ENCODE measurements at places on chromosomes 7 and 10.

- peak; percentile 19 for DNase-seq
Measured at GRCh38 chr7:159197066-159197975, 52.7 kb upstream of the VIPR2 start.

GRCh38 chr10:60162631-60163030 lies 227.0 kb downstream of the ANK3 start:
- no peak for DNase-seq

DNA sequence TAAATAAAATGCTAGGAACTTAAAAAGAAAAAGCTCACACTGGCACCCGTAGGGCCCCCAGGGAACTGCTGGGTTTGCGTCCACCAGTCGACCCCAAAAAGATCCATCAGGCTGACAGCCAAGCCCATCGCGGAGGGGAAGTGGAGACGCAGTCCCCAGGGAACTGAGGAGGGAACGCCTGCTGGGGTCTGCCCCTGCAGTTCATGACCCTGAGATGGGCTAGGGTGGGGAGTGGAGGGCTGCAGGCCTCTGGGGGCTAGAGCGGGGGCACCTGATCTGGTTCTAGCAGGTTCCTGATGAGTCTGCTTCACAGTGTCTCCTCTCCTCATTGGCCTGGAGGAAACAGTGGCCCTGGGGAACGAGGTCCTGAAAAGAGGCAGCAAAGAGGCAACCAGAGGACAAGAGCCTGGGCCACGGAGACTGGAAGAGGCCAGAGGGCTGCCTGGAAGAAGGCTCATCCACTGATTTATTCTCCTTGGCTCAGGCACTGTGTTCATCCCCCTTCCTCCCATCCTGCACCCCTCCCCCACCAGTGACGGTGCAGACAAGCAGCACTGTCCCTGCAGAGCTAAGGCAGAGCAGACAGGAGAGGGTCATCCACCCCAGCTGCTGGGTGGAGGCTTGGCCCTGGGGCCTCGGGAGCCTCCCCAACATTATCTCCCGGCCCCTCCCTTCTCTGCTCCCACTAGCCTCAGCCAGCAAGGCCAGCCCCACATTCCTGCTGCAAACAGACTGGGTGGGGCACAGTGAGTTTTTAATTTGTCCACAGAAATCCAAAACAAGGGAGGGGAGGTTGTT lies 24.7 kb upstream of the HSPA12A start:
- DNase-seq = no peak

DNA sequence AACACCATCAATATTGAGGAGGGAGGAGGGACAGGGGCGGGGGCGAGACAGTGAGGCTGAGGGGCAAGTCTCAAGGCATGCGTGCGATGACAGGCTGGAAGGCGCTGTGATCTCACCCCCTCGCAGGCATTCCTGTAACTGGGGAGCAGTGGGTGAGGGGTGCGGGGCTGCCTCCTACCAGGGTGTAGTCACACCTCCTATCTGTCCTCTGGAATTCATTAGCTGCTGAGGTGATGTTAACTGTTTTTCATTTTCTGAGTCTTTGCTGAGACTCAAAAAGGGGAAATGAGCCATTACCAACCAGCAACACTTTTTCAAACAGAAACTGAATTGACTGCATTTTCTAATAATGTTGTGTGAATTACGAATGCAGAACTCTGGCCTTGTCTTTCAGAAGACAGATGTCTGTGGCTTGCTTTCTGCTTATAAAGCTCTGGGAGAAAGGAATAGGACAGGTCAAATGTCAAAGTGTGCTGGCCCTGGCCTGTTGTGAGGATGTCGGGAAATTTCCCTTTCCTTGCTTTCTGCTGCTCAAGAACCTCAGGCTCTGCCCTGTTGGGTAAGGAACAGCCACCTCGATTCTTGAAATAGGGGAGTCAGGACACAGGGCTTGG lies 23.7 kb upstream of the CDH23 start:
- no peak for DNase-seq

- DNase-seq = peak; percentile 39
Measured at GRCh38 chr10:113735913-113736312, 15.6 kb upstream of the PLEKHS1 start.

- DNase-seq = peak; percentile 48
Measured at GRCh38 chr10:80158598-80159127, 26.1 kb downstream of the PLAC9 start.

DNA sequence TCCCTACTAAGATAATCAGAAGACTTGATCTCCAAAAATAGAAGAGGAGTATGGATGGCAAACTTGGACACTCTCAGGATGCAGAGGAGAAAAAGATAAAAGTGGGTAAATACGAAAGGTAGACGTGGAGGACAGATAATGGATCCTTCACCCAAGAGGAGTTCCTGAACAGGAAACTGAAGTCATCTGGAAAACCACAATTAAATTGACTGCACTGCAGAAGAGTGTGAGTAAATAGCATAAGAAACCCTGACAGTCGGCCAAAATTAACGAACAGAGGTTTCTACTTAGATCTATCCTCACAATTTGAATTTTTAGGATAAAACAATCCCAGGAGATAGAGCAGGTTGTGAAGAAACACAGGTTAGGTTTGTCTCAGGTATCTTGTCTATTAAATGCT lies 70.5 kb downstream of the SDK1 start:
- DNase-seq = peak; percentile 68

- no peak for DNase-seq
Measured at GRCh38 chr7:69961436-69961835, 363.2 kb downstream of the AUTS2 start.

- no peak for DNase-seq
Measured at GRCh38 chr7:97418312-97418711, 300.8 kb downstream of the SDHAF3 start.

- no peak for DNase-seq
Measured at GRCh38 chr10:5553400-5554170, 28.8 kb downstream of the CALML3 start.

DNA sequence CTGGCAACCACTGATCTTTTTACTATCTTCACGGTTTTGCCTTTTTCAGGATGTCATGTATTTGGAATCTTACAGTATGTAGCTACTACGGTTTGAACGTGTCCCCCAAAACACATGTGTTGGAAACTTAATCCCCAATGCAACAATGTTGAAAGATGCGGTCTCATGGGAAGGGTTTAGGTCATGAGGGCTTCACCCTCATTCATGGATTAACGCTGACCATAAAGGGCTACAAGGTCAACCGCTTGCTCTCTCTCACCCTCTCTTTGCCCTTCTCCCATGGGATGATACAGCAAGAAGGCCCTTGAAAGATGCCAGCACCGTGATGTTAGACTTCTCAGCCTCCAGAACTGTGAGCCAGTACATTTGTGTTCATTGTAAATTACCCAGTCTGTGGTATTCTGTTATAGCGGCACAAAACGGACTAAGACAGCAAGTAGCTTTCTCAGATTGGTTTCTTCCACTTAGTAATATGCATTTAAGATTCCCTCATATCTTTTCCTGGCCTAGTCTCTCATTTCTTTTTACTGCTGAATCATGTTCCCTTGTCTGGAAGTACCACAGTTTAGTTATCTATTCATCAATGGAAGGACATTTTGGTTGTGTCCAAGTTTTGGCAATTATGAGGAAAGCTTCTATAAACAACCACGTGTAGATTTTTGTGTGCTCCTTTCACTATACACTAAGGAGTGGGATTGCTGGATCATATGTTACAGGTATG lies 3.0 kb upstream of the CRYGN start:
- DNase-seq = no peak

GRCh38 chr10:129840196-129840590 lies 123.9 kb downstream of the EBF3 start:
- DNase-seq = no peak

DNA sequence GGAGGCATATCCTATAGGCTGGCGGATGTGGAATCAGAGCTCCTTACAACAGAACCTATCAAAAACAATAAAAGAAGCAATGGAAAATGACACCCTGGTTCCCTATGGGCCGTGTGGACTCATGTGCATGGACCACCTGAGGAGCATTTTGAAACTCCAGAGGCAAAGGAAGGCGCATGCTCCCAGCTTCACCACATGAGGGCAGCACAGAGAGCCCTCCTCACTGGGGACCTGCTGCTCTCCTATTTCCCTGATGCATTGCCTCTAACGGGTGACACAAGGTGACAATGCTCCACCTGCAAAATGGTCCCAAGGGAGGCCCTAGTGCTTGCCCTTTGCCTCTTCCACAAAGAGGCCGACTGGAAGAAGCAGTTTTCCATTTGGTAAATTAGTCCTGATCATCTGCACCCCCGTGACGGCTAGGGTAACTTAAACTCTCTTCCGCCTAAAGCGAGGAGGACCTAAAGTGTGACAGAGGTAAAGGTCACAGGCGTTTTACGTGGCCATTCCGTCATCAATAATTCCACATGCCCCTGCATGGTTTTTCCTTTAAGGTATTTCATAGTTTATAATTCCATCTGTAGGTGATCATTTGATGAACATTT lies 67.7 kb downstream of the GPAM start:
- no peak for DNase-seq

DNA sequence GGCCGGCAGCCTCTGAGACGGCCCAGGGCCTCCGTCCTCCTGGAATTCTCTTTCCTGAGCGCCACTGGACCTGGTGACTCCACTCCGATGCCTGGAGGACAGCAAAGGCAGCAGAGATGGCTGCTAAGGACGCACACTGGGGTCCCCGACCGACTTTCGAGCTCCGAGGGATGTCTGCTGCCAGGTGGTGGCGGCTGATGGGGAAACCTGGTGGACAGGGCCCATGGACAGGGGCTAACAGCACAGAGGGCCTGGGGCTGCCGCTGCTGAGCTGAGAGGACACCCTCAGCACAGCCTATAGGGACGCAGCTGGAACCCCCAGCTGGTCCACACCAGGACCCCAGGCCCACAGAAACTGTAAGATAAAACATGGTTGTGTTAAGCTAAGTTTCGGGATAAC lies 366.3 kb downstream of the DNAJB6 start:
- DNase-seq = no peak

GRCh38 chr10:119396008-119396708 lies 146.4 kb downstream of the RGS10 start:
- DNase-seq = no peak

GRCh38 chr10:4519658-4520402 lies 306.2 kb upstream of the AKR1E2 start:
- no peak for DNase-seq

DNA sequence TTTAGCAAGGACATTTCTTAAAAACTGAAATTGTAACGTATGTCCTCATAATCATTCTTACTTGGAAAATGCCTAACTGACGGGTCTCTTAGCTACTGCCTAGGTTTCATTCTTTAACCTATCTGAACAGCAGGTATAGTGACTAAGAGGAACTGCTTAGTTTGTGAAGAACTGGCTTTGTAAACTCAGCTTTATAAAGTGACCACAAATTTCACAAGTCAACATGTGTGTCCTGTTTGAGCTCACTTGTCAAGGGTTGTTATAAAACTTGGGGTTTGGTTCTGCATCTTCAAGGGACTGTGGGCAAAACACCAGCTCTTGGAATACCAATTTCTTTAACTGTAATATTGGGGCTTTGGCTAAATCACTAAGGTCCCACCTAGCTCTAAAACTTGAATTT lies 32.2 kb downstream of the MRPS33 start:
- no peak for DNase-seq

GRCh38 chr10:30445711-30446110 lies 11.7 kb downstream of the MAP3K8 start:
- no peak for DNase-seq

- no peak for DNase-seq
Measured at GRCh38 chr10:86439544-86439943, 72.9 kb upstream of the GRID1 start.

DNA sequence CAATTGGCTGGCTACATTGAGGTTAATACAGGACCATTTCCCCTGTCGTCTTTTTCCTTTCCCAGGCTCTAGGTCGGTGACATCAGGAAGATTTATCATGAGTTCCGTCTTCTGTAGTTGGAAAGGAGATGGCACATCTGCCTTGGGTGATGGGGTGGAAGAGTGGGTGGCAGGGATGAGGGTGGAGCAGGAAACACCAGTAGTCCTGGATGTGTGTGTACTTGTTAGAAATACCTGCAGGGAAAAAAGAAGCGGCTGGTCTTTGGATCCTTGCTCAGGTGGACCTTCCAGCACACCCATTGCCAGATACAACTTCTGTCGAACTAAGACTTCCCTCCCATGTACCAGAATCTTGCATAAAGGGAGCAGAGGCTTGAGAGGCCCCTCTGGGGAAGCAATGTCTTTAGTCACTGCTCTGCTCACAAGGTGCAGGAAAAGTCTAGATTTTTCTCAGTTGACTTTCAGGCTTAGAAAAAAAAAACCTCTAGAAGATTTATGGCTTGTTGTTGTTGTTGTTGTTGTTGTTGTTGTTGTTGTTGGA lies 516.8 kb upstream of the GALNT17 start:
- no peak for DNase-seq

DNA sequence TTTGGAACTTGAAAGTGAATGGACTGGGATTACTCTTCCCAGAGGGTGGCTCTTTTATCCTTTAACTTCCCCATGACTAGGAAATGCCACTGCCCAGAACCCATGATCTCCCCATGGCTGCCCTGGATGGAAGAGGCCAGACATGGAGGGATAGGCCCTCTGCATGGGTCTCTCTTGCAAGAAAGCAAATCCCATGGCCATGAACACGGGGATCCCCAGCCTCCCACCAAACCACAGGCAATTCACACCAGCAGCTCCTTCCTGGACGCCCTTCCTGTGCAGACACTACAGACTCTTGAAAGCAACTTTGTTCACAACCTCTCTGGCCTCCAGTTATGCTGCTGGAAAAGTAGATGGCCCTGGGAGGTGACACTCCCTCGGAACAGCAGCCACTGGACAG lies 55.0 kb downstream of the EBF3 start:
- no peak for DNase-seq

DNA sequence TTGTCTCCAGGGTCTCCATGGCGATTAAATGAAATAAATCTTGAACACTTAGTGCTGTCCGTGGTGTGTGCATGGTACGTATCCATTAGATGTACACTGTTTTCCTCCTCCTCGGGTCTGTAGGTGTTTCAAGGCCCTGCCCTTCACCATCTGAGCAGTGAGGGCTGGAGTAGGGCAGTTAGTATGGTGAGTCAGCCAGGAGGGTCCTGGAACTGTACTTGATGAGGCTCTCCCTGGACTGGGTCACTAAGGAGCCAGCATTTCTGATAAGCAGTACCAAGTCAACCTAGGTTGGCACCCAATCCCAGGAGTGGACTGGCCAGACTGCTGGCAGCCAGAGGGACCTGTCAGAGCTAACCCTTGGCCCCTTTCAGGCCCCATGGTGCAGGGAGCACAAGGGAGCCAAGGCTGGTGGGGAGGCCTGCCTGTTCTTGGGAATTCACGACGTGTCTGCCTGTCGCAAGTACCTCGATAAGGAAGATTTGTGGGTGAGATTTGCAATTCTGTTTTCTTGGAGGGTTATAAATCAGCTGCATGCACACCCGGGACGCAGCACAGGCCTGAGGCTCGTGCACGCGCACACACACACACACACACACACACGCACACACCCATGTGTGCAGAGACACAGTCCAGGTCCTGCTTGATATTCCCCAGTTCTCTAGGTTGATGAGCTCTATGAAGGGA lies 114.2 kb downstream of the ZMIZ1 start:
- DNase-seq = no peak

- no peak for DNase-seq
Measured at GRCh38 chr7:66925255-66925654, 4.2 kb downstream of the TMEM248 start.
